Fibroblast of skin of left quadriceps (primary cell): ENCODE measurements at places on chromosomes 16 and 17.

GRCh38 chr16:88790312-88791211 is 5.5 kb upstream of the PIEZO1 start:
- DNase-seq = no peak

DNA sequence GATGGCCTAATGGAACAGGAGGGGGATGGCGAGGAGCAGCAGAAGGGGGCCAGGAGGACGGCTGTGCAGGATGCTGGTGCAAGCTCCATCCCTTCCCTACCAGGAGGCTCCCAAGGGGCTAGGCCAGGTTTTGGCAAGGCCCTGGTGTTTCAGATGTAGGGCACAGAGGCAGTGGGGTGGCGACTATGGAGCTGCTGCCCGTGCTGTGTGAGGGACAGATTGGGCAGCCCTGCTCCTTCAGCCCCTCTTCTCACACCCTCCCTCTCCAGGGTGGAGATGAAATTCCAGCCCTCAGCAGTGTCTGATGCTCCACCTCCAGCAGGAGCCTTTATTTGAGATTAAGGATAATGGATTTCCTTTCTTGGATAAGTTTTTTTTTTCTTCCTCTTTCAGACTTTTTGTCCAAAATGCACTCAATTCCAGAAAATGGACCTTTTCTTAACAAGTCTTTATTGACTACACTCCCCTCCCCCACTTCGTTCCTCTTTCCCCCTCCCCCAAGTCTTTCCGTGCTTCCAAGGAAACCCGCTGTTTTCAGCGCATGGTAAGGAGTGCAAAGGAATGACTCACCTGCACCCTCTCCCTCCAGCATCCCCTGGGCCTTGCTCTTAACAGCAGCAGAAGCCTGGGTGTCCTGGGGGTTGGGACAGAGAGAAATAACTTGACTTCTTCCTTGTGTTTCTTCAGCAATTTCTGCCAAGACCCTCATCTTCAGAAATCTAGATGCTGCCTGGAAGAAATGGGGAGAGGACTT is 95.2 kb downstream of the CCDC182 start:
- DNase-seq = no peak

GRCh38 chr17:28295677-28296578 is 23.1 kb upstream of the TMEM97 start:
- DNase-seq = no peak

- DNase-seq = no peak
Observed at GRCh38 chr16:14004729-14005315, 66.3 kb upstream of the MRTFB start.

GRCh38 chr17:29573558-29573869 is 5.0 kb downstream of the TP53I13 start:
- no peak for DNase-seq

DNA sequence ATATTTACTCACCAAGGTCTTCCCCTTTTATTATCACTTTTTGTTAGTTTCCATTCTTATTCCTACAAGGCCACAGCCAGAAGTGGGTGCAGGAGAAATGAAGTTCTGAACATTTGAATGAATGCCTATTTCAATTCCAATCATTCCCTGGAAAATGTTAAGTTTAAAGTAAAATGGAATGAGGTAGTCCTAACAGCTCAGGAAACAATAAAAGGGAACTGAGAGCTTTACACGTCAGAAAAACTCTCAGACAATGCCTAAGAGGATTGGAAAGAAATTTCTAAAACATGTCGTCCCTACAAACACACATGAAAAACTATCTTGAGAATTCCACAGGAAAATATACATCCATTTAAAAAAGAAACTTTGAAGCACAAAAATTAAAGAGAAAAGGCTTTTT is 238.8 kb downstream of the STX8 start:
- DNase-seq = no peak
